ENCODE measurements at places on chromosomes 12 and 14. TPM values are rescaled to one million over a fixed set of nuclear protein-coding genes. Genes with fewer than 3 reads are reported as not detected.

RNF31 gene
- polyA plus RNA-seq, result 57.5 TPM

ZBTB42 gene
- polyA plus RNA-seq, result 3.1 TPM

RTL1 gene
- 0.10 TPM for polyA plus RNA-seq

IFNG gene
- polyA plus RNA-seq, result not detected

IL31 gene
- polyA plus RNA-seq, result not detected

KRT72 gene
- polyA plus RNA-seq, result not detected

CAPZA3 gene
- 0.38 TPM for polyA plus RNA-seq

CCDC77 gene
- polyA plus RNA-seq, result 38.6 TPM

ACTN1 gene
- polyA plus RNA-seq, result 73.0 TPM

CLEC4A gene
- polyA plus RNA-seq, result 3.5 TPM

DHRS2 gene
- polyA plus RNA-seq, result 41.7 TPM

AMN gene
- 23.0 TPM for polyA plus RNA-seq

JAG2 gene
- polyA plus RNA-seq, result 7.5 TPM

TAS2R30 gene
- 0.52 TPM for polyA plus RNA-seq

CLEC4C gene
- polyA plus RNA-seq, result 0.23 TPM

CSRP2 gene
- 90.9 TPM for polyA plus RNA-seq

ATL1 gene
- polyA plus RNA-seq, result 8.4 TPM

CLEC2D gene
- 30.5 TPM for polyA plus RNA-seq

ZNF664 gene
- polyA plus RNA-seq, result 188 TPM

DNA sequence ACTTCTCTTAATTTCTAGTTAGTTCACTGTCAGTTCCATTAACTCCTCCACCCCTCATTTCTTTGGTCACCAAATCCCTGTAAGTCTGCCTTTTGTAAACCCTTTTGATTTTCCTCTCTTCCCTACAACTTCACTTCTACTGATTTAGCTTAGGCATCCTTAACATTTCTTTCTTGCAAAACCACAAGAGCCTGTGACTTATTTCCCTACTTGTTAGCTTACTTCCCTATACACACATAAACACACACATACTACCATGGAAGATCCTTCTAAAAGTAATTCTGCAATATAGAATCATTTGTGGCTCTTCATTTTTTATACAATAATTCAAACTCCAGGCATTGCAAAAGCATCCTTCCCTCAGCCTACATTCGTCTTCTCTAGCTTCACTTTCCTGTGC lies 494.3 kb upstream of the USP15 start:
- DNase-seq, result no peak

DNA sequence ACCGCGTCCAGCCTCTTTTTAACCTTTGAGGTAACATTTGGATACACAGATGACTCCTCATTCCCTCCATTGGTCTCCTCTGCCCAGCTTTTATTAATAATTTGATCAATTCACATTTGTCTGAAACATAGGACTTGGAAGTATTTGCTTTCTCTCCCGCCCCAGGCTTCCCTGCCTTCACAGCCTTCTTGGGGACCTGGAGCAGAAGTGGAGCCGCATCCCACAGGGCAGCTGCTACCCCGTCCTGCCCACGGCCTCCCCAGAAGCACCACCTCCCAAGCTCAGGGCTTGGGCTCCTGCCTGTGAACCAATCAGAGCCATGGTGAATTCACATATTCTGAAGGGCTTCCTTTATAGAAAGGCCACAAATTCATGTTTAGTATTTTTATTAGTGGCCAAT lies 97.6 kb downstream of the PIWIL1 start:
- DNase-seq, result no peak

GRCh38 chr14:91946622-91947474 lies 646 bp downstream of the FBLN5 start:
- DNase-seq, result no peak

DNA sequence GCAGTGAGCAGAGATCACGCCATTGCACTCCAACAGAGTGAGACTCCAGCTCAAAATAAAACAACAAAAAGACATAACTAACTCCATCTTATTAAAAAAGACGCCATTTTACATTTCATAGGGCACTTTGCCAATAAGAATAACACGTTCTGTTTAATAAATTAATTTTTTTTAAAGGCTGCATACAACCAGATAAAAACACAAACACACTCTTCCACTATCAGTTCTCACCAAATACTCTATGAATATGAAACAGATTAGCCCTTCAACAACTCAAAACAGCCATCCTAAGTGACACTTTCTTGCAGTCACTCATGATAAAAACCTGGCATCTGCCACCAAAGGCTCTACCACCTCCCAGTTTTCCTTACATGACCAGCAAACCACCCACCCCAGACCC lies 16.1 kb downstream of the AICDA start:
- DNase-seq, result no peak

GRCh38 chr12:32053881-32054624 lies 52.6 kb upstream of the BICD1 start:
- DNase-seq, result no peak

GRCh38 chr14:97273540-97273939 lies 476.4 kb downstream of the VRK1 start:
- DNase-seq, result no peak

- no peak for DNase-seq
Measured at GRCh38 chr12:53862831-53863230, 75.8 kb upstream of the HOXC13 start.

GRCh38 chr14:21476523-21476924 lies 235 bp downstream of the RAB2B start:
- DNase-seq, result no peak

- DNase-seq, result no peak
Measured at GRCh38 chr14:97283841-97284240, 486.7 kb downstream of the VRK1 start.

- DNase-seq, result no peak
Measured at GRCh38 chr12:118102070-118102469, 1.7 kb downstream of the VSIG10 start.

DNA sequence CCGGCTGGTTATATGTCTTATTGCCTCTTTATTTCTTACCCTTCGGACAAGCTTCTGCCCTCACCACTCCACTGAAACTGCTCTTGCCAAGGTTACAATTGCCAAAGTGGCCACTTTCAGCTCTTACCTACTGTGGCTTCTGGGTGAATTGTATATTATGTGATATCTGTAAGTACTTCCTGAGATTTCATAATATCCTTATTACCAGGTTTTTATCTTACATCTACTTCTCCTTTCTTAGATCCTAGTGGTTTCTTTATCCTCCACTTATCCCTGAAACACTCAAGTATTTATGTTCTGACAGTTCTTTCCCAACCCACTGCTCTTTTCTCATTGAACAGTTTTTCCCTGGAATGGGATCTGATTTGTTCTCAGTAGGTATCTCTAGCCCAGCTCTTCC lies 10.5 kb downstream of the CELA1 start:
- DNase-seq, result no peak

GRCh38 chr12:128313931-128314330 lies 47.0 kb downstream of the TMEM132C start:
- DNase-seq, result no peak

DNA sequence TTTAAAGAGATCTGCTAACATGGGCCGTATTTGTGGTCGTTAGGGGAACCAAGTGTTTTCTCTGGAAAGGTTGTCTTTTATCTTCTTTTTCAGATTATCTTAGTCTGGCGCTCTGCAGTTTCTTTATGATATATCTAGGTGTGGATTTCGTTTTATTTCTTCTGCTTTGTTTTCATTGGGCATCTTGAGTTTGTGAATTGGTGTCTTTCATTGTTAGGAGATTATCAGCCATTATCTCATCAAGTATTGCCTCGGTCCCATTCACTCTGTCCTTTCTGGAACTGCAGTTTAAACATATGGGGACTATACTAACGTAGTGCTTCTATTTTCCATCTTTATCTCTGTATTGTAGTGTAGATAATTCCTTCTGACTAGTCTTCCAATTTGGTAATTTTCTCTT lies 60.4 kb downstream of the BICDL1 start:
- no peak for DNase-seq

GRCh38 chr12:94599189-94599588 lies 51.2 kb downstream of the TMCC3 start:
- DNase-seq, result no peak

DNA sequence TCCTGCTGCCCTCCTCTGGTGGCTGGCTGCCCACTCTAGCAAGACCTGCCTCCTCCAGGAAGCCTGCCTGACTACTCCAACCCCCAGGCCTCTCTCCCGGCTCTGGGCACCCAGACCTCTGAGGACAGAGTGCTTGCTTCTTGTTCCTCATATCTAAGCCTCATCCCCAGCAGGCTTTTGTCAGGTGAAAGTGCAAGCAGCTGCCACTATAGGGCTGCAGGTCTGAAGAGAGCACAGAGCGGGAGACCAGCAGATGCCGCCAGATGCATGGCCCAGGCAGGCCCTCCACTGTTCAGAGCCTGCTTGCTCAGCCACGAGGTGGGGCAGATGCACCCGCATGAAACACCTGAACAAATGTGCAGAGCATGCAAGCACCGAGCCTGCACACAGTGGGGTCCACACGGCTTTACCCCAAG lies 73.0 kb downstream of the SERPINA3 start:
- DNase-seq, result no peak

GRCh38 chr12:16030744-16031143 lies 119.6 kb downstream of the DERA start:
- no peak for DNase-seq

DNA sequence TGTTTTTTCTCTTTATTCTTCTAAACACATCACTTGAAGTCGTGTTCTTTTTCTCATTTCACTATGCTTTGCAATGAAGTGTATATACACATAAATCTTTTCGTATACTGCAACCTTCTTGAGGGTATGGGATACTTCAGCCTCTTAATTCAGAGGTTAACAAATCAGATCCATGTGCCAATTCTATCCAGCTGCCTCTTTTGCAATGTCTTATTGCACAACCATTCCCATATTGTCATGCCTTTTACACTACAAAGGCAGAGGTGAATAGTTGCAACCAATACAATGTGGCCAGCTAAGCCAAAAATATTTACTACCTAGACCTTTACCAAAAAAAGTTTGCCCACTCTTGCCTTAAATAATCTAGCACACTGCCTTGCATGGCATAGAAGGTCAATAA lies 224.5 kb upstream of the FOXG1 start:
- DNase-seq, result no peak

GRCh38 chr12:50727466-50727865 lies 36.4 kb upstream of the ATF1 start:
- no peak for DNase-seq

DNA sequence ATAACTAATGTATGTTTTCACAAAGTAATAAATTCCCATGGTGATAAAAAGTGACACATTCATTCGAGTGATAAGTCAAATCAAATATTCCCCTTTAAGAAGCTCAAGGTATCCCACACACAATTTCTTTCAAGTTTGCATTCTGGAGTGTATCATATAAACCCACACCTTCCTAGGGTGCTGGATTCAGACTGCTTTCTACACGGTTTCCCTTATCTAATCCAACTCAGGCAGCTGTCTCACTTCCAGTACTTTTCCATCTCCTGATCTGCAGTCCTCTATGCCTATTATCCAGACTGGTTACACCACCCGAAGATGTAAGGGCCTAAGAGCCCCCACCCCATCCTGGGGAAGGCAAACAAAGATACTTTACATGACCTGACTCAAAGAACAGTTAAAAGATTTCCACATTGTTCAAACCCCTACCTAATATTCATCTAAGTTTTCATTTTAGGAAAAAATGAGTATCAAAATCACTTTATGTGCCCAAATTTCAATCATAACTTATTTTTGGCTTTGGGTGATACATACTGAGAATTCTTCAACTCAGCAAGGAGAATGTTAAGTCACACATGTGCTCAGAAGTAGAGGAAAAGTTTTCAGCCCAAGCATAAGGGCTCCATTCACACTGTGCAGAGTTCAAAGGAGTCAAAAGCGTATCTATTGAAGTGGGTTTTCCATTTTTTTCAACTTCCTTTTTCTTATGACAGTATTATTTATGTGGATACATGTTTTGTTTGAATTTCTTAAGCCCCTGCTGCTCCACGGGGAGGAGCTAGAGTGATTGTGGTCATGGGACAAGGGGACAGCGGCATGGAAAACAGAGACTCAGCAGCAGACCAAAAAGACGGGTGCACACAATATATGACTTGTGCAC lies 41.8 kb downstream of the CORO1C start:
- no peak for DNase-seq

GRCh38 chr12:104649217-104649824 lies 192.6 kb downstream of the CHST11 start:
- DNase-seq, result no peak

DNA sequence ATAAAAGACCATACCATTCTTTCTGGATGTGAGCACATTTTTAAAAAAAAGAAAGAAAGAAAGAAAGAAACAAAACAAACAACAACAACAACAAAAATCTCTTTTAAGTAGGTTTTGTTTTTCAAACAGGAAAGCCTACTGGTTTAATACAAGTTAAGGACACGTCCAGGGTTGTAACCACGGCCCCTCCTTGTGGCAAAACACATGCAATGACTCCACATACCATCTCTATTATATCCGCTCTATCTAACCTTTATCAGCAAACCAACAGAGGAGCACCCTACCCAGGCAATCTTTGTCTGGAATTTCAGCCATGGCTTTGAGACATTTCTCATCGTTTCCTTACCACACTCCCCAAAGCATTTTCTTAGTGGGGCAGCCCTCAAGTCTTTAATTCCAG lies 360.5 kb upstream of the TMPO start:
- DNase-seq, result peak; percentile 42

DNA sequence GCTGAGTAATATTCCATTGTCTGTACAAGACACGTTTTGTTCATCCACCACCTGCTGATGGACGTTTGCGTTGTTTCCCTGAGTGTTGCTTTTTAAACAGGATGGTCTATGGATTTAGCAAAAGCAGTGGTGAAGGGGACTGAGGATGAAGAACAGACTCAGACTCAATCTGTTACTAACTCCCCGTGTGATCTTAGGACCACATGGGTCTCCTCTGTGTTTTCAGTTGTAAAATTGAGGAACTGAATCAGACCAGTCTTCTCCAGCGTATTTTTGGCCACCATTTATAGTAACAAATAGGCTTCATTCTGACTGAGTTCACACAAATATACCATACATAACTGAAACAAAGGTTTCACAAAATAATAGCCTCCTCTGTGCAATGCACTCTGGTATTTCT lies 85.6 kb downstream of the FOXN3 start:
- no peak for DNase-seq

DNA sequence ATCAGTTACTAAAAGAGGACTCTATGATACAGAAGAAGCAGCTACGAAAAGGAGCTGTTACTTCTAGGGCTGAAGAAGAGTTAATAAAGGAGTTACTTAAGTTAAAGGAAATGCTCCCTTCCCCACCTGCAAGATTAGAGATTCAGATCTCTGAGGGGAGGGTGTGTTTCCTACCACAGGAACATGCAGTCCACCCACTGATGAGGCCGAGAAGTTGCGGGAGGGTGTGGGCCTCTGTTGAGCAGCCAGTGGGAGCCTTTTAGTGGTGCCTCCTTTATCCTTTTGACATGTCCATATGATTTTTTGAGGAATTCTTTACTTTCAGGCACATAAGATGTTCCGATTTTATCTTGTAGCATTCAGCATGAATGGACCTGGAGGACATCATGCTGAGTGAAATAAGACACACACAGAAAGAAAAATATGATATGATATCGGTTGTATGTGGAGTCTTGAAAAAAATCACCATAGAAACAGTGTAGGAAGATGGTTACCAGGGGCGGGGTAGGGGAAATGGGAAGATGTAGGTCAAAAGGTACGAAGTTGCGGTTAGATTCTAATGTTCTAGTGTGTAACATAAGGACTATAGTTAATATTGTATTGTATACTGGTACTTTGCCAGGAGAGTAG lies 4.4 kb upstream of the M6PR start:
- DNase-seq, result no peak

- DNase-seq, result no peak
Measured at GRCh38 chr12:124796303-124796960, 67.2 kb downstream of the SCARB1 start.
